Activated gamma-delta T cell treated with Interleukin-2 at 50 U/mL for 16 hours (primary cell): ENCODE measurements at places on chromosomes 16 and 17.

DNA sequence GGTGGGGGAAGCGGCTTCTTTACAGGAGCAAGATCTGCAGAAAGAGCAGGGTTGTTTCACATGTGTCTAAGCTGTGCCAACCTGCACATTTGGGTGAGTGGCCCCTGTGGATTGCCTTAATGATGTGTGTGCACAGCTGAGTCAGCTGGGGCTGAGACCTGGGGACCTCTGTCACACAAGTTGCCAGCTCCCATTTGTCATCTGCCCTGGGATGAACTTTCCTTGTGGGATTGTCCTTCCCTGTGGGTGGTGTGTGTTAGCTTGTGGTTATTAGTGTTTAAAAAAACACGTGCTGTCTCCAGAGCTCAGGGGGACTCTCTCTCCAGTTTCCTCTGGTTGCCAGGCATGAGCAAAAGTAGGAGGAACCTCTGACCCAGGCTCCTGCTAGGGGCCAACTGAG, 400.5 kb upstream of the CCL2 start:
- DNase-seq = no peak

- no peak for DNase-seq
Measured at GRCh38 chr17:40418428-40418706, 671 bp upstream of the TOP2A start.

GRCh38 chr17:4764595-4764994, 7.1 kb upstream of the TM4SF5 start:
- DNase-seq = no peak

DNA sequence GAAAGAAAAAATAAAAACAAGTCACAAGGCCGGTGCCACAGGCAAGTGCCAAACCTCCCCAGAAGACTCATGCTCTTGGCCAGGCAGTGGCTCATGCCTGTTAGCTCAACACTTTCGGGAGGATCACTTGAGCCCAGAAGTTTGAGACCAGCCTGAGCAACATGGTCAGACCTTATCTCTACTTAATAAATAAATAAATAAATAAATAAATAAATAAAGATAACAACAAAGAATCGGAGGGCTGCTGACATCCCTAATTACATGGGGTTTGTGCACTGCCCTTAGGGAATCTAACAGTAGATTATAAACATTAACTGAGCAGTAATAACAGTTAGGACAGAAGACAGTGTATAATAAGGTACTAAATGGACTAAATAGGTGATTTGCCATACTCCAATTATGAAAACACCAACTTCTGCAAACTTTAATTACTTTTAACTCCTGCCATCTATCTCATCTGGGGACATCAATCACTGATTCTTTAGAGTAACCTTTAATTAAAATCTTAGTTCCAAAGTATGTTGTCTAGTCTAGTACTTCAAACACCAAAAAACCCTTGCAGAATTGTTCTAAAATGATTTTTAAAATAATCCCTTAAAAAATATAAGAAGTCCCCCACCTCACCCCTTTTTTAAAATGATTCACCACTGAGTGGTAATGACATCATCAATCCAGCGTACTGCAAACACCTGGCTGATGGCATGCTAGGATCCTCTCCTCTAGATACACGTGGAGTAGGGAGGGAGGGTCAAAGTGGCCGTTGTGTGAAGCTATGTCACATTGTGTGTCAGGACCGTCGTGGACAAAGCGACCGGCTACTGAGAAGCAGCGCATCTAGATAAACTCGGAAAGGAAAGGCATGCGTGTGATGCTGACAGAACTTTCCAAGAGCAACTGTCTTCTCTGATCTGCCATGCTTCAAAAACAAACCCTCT, 28.5 kb downstream of the CYTH1 start:
- DNase-seq = no peak

DNA sequence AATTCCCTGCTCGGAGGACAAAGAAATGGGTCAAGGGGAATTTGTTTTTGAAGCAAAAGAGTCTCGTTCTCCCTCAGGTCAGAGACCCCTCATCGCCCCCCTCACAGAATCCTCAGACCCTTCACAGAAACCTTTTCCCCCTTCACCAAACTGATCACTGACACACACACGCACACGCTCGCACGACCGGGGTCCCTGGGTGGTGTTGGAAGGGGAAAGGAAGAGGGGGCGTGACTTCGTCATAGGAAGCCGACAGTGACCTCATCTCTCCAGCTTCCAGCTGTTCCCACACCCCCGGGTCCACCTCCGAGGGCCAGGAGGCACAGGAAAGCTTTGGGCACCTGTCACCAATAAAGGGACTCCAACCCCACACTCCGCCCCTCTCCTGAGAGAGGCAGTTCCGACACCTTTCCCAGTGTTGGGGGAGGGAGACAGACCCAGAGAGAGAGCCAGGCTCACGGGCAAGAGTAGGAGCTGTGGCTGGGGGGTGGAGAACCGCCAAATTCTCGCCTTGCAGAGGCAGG, 1.2 kb downstream of the ASGR1 start:
- no peak for DNase-seq

DNA sequence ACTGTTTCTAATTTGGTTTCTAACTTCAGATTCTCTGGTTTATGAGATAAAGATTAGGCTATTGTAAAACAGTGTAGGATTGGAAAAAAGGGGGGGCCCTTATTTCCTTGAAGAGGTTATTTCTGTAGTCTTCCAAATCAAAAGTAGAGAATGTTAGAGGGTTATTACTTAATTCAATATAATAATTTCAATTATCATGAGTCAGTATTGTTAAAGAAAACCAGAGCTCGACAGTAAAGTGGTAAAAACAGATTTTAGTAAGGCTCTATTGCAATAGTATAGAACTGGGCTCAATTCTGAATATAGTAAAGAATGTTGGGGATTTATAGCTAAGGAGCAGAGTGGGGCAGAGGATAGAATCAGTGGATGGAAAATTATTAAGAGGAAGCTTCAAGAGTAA, 140.0 kb downstream of the TANC2 start:
- no peak for DNase-seq

DNA sequence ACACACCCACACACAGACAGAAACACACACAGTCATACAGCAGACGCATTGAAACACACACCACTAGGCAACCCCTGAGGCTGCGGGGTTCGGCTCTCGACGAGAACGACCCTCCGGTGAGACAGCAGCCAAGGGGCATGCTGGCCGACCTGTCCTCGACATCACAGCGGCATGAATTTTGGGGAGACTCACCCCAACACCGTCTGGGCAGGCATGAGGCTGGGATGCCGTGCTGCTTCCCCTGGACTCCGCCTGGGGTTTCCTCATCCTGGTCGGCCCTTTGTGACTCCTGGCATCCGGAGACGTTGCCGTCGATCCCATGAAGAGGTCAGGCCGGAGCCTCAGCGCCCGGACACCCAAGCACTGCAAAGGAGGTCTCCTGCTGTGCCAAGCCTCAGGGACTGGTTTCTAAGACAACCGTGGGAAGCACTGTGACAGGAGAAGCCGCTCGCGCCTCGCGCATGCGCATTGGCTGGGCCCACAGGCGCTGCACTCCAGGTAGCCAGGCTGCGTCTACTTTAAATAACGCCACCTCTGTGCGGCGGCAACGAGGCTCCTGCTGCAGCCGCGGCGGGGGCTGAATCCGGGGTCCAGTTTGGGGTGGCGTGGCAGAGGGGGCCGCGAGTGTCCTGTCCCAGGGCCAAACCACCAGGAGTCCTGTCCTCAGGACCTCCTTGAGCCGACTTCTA, 13.8 kb upstream of the KCNJ18 start:
- no peak for DNase-seq

GRCh38 chr17:69640073-69640472, 225.6 kb downstream of the MAP2K6 start:
- DNase-seq = no peak

DNA sequence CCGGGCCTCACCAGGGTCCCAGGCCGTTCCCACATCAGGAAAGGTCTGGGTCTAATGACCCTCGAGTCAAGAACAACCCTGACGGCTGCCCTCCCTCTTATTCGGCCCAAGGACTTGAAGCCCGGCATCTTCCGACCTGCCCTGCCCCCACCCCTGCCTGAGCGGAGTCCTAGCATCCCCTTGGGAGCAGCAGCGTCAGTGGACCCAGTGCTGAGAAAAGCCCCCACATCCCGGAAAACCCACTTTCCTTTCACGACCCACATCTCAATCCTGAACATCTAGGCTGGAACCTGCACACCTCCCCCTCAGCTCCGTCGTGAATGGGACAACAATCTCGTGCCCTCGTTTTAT, 769 bp downstream of the TMEM88 start:
- DNase-seq = no peak

DNA sequence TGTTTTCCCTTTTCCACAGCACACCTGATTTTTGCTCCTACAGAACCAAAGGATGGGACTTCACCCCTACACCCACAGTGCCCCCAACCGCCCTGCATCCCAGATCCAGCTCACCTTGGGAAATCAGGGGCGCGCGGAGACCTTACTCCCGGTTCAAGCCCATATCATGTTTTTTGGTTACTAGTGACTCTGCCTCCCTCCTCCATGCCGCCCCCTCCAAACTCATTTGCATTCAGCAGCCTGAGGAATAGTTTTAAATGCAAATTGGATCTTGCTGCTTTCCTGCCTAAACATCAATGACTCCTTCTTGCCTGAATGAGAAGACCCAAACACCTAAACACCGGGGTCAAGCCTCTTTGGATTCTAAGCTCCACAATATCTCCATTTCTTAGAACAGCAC, 331.8 kb downstream of the TMEM114 start:
- no peak for DNase-seq

- no peak for DNase-seq
Measured at GRCh38 chr17:4531988-4532736, 23.0 kb downstream of the MYBBP1A start.

DNA sequence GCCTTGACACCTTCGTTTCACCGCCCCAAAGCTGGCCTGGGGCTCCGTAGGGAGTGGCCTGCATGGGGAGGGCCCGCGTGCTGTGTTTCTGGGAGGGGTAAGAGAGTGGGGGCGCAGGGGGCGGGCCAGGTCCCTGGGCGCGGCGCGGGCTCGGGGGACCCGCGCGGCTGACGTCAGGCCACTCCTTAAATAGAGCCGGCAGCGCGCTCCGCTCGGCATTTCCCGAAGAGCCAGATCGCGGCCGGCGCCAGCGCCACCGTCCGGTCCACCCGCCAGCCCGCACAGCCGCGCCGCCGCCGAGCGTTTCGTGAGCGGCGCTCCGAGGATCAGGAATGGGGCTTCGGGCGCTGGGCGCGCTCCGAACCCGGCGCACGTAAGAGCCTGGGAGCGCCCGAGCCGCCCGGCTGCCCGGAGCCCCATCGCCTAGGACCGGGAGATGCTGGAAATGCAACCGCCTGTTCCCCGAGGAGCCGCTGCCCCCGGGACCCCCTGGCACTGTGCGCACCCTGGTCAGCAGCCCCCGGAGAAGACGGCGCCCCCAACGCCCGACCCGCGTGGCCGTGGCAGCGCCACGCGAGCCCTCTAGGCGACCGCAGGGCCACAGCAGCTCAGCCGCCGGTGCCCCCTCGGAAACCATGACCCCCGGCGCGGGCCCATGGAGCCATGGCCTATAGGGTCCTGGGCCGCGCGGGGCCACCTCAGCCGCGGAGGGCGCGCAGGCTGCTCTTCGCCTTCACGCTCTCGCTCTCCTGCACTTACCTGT, at the start of gene HS3ST2:
TSS of gene HS3ST2 (plus strand) at position 215 of the 763 bp plus-strand sequence. CDS start at position 664, 449 bp downstream.
- DNase-seq = no peak

- no peak for DNase-seq
Measured at GRCh38 chr17:35295686-35296085, 52.8 kb downstream of the SLFN5 start.

GRCh38 chr16:67847064-67847861, at the start of gene CENPT:
CENPT (minus strand) TSS chr16:67847693; CDS start chr16:67833859, 13,834 bp downstream.
- DNase-seq = peak; percentile 54

DNA sequence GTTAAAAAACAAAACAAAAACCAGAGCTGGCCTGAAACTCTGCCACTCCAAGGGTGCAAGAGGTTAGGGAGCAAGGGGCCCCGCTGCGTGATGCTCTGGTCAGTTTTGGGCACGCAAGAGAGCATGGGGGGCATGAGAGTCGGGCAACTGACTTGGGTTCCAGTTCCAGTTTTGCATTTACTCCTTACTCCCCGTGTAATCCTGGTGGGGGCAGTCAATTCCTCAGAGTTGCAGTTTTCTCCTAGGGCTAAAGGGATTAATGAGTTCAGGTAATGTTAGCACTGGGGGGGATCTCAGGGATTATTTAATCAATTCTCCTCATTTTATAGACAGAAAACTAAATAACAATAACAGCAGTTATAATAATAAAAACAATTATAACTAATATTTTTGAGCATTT, 72.9 kb upstream of the PMFBP1 start:
- no peak for DNase-seq

DNA sequence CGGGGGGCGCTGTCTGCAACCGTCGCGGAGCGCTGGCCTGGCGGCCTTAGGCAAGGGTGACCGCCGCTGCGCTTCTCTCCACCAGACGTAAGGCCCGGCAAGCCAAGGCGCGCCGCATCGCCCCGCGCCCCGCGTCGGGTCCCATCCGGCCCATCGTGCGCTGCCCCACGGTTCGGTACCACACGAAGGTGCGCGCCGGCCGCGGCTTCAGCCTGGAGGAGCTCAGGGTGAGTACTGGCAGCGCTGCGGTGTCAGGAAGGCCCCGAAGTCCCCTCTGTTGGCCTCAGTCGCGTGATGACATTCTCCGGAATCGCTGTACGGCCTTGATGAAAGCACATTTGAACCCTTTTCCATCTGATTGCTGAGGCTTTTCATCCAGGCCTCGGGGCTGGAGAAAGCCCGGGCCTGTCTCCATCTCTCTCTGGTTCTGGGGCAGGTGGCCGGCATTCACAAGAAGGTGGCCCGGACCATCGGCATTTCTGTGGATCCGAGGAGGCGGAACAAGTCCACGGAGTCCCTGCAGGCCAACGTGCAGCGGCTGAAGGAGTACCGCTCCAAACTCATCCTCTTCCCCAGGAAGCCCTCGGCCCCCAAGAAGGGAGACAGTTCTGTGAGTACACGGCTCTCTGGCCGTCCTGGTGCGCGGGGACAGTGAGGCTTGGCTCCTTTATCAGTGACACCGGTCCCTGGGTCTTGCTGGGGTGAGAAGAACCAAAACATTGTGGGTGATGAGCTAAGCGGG, 831 bp downstream of the RPL13 start:
- no peak for DNase-seq

GRCh38 chr16:48525201-48526057, 84.6 kb downstream of the N4BP1 start:
- DNase-seq = no peak

DNA sequence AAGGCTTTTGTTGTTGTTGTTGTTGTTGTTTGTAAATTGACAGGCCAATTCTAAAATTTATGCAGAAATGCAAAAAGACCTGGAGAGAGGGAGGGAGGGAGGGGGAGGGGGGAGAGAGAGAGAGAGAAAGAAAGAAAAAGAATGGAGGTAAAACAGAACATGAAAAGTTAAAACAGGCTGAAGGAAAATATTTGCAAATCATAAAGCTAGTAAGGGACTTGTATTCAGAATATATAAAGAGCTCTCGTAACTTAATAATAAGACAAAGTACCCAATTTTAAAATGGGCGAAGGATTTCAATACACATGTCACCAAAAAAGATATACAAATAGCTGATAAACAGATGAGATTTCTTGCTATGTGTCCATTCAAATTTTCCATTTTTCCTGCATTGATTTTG, 15.4 kb downstream of the TNRC6C start:
- DNase-seq = no peak

- DNase-seq = no peak
Measured at GRCh38 chr16:23362460-23363317, 60.6 kb downstream of the SCNN1B start.

- no peak for DNase-seq
Measured at GRCh38 chr17:81978524-81979298, 1.3 kb downstream of the ASPSCR1 start.

- no peak for DNase-seq
Measured at GRCh38 chr17:82343560-82343959, 10.0 kb upstream of the SECTM1 start.
